Anterior cingulate cortex (tissue), 58 donors: ENCODE measurements at places on chromosomes 7 and 10.

DNA sequence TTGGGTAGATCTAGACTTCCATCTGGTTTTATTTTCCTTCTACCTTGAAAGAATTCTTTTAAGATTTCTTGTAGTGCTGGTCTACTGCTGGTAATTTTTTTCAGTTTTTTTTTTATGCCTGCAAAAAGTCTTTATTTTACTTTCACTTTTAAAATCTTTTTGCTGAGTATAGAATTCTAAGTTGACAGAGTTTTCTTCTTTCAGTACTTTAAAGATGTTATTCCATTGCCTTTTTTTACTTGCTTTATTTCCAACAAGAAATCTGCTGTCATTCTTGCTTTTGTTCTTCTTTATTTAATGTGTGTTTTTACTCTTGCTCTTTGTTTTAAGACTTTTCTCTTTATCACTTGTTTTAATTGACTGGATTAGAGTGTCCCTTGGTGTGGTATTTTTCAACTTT lies 36.1 kb upstream of the HECTD2 start:
- no peak for DNase-seq

DNA sequence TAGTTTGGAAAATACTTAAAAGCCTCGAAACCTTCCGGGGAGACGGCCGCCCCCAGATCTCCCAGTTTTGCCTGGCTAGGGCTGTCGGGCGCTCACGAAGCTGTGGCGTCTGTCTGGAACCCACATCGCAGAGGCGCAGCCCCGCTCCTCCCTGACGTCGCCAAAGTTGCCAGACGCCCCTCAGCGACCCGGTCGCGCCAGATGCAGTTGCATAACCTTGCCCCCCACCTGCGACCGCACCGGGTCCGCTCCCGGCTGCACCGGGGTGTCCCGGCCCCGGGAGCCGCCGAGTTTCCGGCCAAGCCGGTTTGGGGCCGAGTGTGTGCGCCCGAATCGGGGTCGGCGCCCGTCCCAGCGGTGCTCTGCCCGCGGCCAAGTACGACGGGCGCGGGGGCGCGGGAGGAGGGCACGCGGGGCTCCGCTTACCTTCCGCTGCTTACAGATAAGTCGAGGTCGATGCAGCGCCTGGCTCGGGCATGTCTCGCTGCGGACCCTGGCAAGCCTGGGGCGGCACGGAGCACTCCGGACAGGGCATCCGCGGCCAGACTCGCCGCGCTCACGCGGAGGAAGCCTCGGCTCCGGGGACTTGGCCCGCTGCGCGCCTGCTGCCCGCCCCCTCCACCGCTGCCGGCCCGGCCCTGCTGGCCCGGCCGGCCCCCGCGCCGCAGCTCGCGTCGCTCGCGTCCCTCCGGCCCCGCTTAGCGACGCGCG lies 665 bp downstream of the INSYN2A start:
- DNase-seq: no peak

- DNase-seq: no peak
Measured at GRCh38 chr10:130254662-130255061, 118.5 kb downstream of the GLRX3 start.

DNA sequence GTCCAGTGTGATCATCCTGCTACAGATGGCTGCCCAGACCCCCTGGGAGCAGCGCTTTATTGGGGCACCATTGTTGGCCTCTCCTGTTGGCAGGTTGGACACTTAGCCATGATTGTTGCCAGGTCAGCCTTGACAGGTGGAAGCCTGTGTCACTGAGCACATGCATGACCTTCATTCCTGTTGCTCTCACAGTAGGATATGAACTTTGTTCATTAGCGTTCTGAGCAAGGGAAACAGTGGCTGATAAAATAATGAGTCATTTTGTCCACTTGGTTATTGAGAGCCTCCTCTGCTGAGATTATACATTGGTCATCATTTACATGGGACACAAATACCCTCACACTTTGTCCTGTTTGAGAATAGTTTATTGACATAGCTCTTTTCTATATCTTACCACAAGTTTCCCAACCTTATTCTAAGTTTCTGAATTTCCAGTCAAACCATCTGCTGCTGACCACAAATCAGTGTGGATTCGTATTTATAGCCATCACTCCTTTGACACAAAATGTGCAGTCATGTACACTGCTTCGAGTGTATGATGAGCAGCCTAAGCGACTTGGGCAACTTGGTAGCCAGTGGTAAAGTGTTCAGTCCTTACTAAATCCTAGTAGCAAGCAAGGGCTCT lies 102.6 kb downstream of the TPST1 start:
- no peak for DNase-seq

GRCh38 chr7:85890244-85890811 lies 703.5 kb upstream of the SEMA3D start:
- no peak for DNase-seq
